ENCODE measurements at places on chromosomes 6 and 20.

DNA sequence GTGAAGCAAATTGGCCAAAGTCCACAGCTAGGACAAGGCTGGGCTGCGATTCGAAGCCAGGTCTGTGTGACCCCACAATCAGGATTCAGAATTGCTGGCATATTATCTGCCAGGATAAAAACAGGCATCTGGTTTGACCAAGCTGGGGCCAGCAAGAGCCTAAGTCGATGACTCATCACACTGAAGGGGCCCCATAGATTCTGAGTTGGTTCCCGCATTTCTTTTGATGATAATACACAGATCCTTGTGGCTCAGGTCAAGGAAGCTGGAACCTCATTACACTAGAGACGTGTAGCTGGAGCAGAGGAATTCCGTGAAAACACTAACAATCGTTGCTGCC is 6.5 kb downstream of the KCNB1 start:
- DNase-seq: no peak

- DNase-seq: no peak
Observed at GRCh38 chr6:151901009-151901411, 93.5 kb downstream of the ESR1 start.

- no peak for DNase-seq
Observed at GRCh38 chr6:18328540-18328939, 58.6 kb upstream of the RNF144B start.

GRCh38 chr6:139640921-139641320 is 266.5 kb upstream of the CITED2 start:
- no peak for DNase-seq

DNA sequence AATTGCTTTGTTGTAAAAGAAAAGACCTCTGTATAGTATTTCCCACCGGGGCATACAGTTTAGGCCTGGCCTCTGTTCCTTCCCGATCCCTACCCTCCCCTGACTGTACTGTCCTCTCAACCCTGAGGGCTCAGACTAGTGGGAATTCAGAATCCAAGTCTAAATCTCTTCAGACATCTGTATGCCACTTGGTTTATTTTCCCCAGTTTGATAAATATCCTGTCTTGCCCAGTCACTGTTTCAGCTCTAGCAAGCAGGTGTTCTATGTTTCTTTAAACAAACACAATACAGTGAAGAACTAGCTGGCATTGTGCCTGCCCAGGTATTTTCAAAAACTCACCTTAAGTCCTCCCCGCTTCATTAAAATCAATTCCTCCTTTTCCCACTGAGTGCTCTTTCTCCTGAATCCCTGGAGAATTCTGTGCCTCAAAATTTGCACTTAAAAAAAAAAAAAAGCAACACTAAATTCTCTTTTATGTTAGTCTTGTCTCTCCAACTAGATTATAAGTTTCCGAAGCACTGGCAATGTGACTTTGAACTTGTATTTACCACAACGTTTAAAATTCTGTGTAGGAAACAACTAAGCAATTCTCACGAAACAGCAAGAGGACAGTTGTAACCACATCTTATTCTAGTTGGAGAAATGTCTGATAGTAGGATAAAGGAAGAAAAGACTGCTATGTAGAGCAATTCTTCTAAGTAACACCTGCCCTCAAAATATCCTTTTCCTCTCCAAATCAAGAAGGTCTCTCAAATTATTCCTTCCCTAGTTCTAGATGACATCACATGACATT is 112.0 kb upstream of the CARMIL1 start:
- DNase-seq: no peak

DNA sequence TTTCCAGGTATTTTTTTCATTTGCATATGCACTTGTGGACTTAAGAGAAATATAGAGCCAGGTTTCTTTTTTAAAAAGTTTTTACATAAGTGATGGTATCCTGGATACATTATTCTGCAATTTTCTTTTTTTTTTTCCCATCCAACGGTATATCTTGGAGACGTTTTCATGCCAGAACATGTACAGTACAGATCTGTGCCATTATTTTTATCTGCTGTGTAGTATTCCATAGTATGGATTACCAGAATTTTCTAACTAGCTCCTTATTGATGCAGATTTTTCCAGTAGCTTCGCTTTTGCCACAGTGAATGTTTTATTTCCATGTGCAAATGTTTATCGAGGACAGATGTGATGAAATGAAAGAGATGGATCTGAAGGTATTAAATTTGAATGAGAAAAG is 34.1 kb downstream of the PPP1R16B start:
- no peak for DNase-seq

DNA sequence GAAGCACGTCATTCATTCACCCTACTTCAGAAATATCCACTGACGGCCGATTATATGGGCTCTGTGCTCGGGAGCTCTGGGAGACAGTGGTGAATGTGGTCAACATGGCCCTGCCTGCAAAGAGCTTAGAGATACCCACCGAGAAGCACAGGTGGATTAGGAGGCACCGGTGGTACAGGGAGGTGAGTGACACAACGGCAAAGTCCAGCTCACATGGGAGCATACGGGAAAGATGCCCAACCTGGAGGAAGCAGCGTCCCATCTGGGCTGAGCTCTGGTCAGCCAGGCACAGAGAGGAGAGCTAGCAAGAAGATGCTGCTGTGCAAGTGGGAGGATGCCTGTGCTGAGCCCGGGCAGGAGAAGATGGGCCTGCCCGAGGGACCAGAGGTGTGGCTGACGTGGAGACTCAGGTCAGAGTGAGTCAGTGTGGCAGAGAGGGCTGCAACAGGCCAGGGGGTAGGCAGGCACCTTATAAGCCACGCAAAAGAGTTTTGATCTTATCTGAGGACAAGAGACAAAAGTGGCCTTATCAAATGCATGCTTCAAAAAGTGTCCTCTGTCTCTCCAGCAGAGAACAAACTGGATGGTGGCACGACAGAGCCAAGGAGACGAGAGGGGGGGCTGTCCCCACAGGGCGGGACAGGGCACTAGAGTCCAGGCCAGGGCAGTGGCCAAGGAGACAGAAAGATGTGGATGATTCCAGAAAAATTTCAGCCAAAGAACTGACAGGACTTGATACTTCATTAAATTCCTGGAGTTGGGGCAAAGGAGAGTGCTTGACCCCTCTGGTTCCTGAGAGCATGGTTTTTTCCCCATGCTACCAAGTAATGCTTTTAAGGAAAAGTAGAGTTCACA is 214.6 kb upstream of the SNX9 start:
- DNase-seq: no peak

DNA sequence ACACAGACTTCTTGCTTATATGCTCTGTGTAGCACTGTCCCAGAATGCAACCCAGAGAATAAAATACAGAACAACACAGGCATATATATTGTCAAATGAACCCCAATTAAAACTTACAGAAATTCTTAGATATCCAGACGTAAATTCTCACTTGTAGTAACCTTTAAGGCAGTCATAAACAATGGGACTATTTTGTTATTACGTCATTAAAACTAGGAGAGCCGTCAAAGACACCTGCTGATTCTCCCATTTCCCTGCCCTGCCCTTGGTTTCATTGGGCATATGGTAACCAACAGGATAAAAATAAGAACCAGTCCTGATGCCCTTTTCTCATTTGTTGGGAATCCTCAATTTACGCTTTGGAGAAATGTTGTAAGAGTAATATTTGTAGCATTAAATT is 871.3 kb upstream of the EYS start:
- no peak for DNase-seq

DNA sequence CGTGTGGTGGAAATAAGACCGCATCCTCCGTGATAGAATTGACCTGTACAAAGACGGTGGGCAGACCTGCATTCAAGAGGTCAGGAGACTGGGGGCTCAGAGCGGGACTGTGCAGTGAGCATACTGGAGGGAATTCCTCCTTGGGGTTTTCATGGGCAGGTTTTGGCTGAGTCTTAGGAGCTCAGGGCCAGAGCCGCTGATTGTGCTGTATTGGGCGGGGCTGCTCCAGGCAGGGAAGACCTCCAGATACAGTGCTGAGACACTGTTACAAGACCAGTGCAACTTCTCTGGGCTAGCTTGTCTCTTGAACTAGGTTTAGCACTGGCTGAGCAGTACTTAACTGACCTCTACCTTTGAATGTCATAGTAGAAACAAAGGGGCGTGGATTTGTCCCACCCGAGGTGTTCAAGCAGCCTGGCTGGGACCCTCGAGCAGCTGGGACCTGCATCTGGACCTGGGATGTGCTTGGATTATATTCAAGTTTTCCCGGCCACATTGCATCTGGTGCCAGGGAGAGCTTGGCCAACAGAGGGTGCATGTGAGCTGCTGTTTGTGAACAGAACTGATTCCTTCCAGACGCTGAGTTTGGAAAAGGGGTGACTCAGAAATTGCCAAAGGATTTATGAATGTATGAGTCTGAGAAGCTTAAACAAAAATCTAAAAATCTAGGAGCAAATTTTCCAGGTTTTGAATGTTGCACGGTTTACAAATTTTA is 33.4 kb upstream of the SLC22A1 start:
- DNase-seq: peak; percentile 88

GRCh38 chr6:4371207-4371921 is 236.0 kb upstream of the ECI2 start:
- DNase-seq: peak; percentile 62

DNA sequence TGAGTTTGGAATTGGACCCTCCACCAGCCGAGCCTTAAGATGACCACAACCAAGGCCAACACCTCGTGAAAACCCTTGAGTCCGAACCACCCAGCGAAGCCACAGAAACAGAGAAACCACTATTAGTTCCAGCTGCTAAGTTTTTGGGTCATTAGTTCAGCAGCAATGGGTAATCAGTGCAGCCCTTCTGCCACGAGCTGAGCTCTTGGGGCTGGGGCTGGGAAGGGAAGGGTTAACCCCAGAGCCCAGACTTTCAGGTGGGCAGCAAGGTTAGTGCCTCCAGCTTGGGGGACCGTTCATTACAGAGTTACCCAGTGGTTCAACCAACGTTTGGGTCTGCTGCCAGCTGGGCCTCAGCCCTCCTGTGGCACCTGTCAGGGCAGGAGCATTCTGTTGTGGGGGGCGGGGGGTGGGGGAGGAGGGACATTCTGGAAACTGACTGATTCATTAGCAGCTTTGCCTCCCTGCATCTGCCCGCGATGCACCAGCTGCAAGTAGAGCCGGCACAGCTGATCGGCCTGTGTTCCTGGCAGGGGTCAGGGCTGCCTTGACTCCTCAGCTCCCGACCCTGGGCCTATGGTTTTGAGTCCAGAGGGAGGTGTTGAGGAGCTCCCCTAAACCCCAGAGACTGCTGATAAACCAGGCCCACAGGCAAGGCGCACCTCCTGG is 52.7 kb downstream of the TGM2 start:
- DNase-seq: no peak

DNA sequence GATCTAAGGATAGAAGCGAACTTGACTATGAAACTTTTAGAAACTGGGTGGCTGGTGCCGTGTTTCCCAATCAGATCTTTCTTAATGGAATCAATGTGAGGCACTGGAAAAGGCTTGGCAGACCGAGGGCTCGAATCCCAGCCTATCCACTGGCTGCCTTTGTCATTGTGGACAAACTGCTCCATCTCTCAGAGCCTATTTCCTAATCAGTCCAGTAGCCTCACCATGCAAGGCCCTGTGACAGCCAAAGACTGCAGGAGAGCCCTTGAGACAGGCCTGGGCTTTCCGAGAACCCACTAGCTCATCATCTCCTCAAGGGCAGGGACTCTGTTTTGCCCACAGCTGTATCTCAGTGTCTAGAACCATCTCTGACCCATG is 43.4 kb downstream of the SPDEF start:
- no peak for DNase-seq

GRCh38 chr20:2006452-2007361 is 12.8 kb upstream of the PDYN start:
- peak; percentile 29 for DNase-seq

Data from stromal cell of bone marrow (primary cell).